ENCODE measurements at places on chromosomes 16 and 17. TPM values are rescaled to one million over a fixed set of nuclear protein-coding genes. Genes with fewer than 3 reads are reported as not detected.

DNA sequence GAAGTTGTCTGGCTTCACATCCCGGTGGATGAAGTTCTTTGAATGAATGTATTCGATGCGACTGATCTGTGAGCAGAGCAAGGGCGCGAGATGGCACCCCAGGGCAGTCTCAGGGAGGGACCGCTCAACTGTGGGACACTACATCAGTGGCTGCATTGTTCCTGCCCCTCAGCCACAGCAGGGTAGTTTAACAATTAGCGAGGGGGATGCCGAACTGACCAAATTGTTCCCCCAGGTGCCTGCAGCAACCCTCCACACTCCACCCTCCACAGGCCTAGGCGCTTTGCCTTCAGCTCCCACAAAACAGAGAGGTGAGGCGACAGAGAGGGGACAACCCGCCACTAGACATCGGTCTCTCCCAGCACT is 20.3 kb downstream of the CSNK1D start:
- no peak for DNase-seq

- no peak for DNase-seq
These were observed 52.9 kb downstream of the RMI2 start for GRCh38 chr16:11398136-11398535.

DNA sequence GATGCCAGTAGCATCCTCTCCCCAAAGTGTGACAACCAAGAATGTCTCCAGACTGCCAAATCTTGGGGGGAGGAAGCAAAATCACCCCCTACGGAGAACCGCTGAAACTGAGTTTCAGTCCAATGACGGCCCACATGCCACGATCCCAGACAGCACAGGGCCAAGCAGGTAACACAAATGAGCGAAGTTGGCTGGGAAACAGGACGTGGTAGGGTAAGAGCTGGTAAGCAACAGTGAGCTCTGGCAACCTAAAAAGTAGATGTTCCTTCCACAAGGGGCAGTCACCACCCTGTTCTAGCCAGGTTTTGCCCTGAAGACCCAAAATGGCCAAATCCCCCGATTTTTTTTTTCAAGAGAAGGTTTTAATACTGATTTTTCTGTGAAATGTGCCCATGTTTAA is 25.4 kb downstream of the ZFHX3 start:
- no peak for DNase-seq

The ZSCAN10 gene
- total RNA-seq: not detected

The KRT15 gene
- total RNA-seq: 1.2 TPM

The TLCD1 gene
- 4.0 TPM for total RNA-seq

The P2RX1 gene
- 41.8 TPM for total RNA-seq
